ENCODE measurements at places on chromosomes 11 and 22.

DNA sequence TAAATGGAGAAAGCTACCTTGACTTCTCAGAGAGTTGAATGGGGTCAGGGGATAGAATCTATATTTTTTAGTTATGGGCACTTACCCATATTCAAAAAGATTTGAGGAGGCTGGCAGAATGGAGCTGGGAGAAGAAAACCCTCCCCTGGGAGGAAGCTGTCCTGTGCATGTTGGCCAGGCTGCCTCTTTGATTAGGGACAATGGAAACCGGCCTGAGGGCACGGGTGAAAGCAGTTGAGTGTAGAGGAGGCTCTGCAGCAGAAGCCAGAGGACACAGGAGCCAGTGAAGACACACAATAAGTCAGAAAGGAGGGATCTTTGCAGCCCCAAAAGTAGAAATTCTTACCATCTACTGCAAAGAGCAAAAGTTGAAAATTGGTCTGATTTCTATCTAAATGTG, 66.6 kb upstream of the B3GAT1 start:
- no peak for DNase-seq

DNA sequence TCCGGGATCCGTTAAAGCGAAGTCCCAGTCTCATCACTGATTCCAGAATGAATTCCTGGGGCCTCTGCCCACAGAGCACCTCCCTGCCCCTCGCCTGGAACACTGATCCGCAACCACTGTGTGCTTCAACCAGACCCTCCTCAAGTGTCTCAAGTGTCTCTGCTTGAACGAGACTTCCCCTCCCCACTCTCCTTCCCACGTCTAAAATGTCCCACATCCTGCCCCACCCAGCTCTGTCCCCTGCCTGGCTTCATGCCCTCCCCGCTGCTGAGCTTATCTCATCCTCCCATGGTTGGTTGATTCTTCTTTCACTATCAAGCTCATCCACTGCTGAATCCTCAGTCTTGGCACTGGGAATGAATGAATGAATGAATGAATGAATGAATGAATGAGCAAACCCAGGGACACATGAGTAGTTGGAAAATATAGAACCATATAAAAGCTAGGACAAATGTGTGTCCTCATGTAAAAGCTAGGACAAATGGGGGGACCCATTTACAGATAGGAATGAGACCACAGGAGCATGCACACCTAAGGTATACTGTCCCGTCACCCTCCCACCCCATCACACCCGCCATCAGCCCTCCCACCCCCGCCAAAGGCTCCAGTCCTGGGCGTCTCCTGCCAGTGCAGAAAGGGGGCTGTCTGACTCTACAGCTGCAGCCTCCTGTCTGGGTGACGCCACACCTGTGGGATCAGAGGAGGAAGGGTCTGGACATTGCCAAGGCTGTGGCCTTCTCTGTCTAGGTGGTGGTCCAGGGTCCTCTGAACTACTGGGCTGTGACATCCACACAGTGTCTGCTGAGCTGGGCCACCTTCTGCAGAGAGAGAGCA, 71.4 kb upstream of the LINC01488 start:
- DNase-seq = no peak

GRCh38 chr22:45915841-45916240, 61.1 kb downstream of the WNT7B start:
- DNase-seq = no peak

GRCh38 chr11:105368711-105369110, 229.1 kb upstream of the CARD18 start:
- DNase-seq = no peak

- DNase-seq = no peak
Observed at GRCh38 chr11:64872790-64873488, 5.5 kb downstream of the EHD1 start.

- DNase-seq = no peak
Observed at GRCh38 chr22:43126501-43127165, 16.1 kb downstream of the BIK start.

- DNase-seq = no peak
Observed at GRCh38 chr11:32426192-32426591, 9.1 kb downstream of the WT1 start.

DNA sequence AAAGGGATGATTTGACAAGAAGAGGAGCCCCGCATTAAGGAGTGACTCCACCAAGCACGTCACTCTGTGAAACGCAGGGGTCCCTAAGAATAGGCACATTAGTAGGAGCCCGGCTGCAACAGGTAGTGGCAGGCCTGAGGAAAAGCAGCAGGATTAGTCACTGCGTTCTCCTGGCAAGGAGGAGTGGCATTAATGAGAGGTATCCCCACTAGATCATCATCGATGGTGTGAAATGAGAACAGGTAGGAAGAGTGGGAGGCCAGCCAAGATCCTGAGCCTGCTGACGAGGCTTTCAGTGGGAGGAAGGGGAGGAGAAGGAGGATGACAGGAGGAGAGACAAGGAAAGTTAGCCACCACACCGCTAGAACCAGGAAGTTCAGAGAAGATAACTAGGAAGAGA, 38.6 kb downstream of the NRXN2 start:
- DNase-seq = no peak

DNA sequence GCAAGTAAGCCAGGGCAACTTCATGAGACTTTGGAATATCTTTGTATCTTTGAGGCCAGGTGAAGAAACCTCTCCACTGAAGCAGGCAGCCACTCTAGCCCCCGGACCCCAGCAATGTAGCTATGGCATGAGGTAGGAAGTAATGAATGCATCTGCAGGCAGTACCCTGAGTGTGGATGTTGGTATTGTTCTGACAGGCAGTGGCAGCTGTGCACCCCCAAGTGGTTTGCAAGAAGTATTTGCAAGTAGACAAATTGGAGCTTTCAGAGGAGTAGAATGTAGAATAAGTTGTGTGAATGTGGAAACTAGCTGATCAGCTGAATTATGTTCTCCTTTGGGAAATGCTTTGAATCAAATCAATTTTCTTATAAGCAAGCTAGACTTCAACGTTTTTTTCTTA, 194.4 kb upstream of the PGR start:
- no peak for DNase-seq

- DNase-seq = no peak
Observed at GRCh38 chr22:27242474-27242873, 559.1 kb downstream of the MN1 start.

DNA sequence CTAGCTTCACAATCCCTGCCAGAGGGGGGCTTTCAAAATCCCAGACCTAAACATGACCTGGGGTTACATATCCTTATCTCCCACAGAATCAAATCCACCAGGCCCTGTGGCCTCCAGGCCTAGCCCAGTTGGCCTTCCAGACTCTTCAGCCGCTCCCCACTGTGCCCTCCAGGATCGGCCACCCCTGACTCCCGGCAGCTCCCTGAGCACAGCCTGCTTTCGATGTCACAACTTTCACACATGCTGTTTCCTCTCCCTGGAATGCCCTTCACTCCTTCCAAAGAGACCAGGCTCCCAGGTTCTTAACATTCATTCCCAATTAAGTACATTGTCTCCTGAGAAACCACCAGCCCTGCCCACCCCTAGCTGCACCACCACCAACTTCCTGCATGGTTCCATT, 62.7 kb downstream of the CSNK2A3 start:
- no peak for DNase-seq

DNA sequence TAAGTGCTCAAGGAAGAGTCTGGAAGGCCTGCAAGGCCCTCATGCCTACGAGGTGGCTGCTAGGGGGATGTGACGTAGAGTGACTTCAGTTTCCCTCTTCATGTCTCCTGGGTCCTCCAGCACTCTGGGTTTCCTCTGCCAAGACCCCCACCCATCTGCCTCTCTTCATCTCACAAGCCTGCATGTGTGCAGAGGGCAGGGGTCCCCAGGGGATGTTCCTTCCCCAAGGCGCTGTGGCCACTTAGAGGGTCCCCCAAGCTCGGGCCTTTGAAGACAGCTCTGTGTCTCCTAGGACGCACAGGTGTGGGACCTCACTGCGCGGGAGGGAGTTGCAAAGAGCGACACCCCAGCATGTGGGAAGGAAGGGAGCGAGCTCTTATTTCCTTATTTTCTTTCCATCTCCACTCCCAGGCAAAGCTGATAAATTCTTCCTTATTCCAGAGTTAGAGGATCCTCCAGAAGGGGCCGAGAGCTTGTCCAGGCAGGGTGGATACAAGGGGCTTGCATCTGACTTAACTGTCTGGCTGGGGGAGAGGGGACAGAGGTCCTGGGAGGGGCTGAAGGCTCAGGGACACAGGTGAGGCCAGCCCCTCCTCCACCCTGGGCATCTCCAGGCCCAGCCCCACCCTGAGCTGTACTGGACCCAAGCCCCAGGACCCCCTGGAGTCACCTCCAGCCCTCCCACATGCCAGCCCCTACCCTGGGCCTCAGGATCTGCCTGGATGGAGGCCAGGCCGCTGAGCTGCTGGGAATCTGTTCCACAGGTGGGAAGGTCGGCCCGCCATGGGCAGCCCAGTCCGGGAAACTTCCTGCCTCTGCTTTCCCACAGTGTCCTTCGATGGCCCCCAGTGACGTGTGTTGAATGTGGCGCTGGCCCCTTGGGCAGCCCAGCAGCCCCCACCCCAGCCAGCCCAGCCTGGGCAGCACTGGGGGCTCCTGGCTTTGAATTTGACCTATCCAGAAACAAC, 59.7 kb upstream of the KCNQ1OT1 start:
- no peak for DNase-seq

DNA sequence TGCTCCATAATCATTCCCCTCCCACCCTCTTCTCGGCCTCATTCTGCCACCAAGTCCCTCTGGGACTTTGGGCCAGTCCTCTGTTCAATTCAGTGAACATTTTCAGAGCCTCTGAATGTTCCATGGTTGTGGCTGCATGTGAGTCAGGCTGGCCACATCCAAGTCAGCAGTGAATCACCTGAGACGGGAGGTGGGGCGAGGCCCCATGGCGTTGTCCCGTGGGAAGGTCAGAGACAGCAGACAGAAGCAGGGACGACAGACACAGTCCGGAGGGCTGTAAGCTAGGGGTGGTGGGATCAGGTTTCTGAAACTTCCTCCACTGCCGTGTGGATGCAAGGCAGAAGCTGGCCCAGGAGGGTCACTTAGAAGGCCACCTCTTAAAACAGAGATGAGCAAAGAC, 324.8 kb downstream of the MN1 start:
- no peak for DNase-seq

GRCh38 chr11:1457326-1457680, 29.3 kb downstream of the MOB2 start:
- DNase-seq = no peak

GRCh38 chr11:85826116-85826855, 15.3 kb upstream of the SYTL2 start:
- peak; percentile 10 for DNase-seq

DNA sequence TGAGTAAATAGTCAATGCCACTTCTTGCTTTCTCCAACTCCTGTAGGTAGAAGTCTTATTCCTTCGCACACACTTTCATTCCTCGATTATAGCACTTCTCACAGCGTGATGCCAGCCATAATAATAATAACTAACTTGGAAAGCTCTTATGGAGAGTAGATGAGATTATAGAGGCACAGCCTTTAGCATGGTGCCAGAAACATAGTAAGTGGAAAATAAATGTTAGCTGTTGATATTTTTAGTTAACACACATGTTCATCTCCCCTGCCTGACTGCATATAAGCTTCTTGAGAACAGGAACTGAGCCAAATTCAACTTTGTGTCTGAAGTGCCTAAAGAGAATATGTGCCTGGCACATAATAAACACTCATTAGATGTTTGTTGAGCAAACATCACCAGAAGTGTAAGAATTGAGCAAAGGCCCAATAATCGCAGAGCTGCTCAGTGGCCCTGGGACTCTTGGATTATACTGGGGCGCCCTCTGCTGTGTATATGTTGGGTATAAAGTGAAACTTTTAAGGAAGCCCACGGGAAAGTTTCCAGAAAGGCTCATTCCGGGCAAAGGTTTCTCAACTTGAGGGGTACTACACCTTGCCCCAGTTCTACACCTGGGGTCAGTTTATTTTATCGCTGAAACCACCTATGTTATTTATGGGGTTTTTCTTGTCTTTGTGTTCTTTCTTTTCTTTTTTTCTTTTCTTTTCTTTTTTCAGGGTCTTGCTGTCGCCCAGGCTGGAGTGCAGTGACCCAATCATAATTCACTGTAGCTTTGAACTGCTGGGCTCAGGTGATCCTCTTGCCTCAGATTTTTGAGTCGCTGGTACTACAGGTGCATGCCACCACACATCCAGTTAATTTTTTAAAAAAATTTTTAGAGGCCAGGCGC, 22.3 kb downstream of the SLN start:
- peak; percentile 48 for DNase-seq

GRCh38 chr11:91654686-91655085, 569.9 kb upstream of the FAT3 start:
- DNase-seq = no peak

DNA sequence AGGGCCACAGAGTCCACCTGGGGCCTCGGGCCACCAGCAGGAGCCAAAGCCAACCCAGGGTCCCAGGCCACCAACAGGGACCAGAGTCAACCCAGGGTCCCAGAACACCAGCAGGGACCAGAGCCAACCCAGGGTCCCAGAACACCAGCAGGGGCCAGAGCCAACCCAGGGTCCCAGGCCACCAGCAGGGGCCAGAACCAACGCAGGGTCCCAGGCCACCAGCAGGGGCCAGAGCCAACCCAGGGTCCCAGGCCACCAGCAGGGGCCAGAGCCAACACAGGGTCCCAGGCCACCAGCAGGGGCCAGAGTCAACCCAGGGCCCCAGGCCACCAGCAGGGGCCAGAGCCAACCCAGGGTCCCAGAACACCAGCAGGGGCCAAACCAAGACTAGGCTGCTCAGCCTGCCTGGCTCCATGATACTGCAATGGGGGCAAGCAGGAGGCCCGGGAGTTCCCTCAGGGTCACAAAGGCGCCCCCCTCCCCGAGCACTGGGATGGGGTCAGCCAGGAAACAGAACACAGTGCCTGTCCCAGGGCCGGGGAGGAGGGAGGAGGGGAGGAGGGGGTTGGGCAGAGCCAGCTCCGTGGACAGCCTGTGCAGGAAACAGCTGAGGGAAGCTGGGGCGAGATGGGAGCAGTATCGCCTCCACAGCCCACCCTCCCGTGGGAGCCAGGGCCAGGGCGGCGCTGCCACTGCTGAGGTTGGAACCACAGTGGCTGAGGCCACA, 62.0 kb upstream of the PRR5 start:
- DNase-seq = no peak

- DNase-seq = no peak
Observed at GRCh38 chr11:125261588-125261987, 97.0 kb downstream of the PKNOX2 start.

- DNase-seq = no peak
Observed at GRCh38 chr22:29031227-29032011, 30.2 kb downstream of the C22orf31 start.

- no peak for DNase-seq
Observed at GRCh38 chr11:69374946-69375310, 81.0 kb downstream of the MYEOV start.

DNA sequence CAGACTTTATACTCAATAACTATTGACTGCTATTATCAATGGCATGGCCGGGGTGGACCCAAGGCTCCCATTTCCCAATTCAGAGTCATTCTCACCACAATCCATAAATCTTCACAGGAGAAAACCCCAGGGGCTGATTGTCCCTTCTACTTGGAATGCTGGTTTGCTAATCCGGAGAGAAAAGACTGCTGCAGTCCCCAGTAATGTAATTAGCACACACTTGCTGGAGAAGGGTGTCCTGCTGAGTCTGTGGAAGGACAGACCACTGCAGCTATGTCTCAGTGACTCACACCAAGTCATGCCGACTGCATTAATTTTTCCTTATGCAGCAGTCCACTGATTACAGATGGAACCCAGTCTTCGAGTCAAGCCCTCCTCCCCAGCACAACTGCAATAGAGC, 5.9 kb upstream of the ETS1 start:
- no peak for DNase-seq
